ENCODE measurements at places on chromosomes 13 and 19.
A peak's percentile ranks its signal among the peaks of the same experiment; 100 is the strongest.

DNA sequence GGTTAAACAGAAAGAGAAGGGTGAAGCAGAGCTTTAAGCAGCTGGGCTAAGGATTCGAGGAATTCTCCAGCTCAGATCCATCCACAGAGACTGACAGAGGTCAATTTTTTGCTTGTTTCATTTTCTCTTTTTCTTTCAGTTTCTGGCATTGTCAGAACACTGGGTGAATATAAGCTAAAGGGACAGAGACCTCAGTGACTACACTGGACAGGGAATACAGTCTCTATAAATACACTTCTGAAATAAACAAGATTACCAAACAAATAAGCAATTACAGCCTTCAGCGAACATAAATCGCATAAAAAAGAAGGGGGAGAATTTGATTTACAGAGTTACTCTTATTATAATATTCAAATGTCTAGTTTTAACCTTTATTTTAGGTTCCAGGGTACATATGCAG, 3.7 kb upstream of the ZNF441 start:
- no peak for DNase-seq
- H3K27ac ChIP-seq, result no peak overlapping the region

GRCh38 chr13:52779103-52779502, 39.5 kb upstream of the CNMD start:
- no peak for DNase-seq
- no peaks in the 10 kb centered on the region for H3K4me1 ChIP-seq
- H3K36me3 ChIP-seq, result no peaks in the 10 kb centered on the region
- no peaks in the 10 kb centered on the region for H3K27me3 ChIP-seq
- H3K4me3 ChIP-seq, result no peak overlapping the region

- H3K36me3 ChIP-seq, result no peaks in the 10 kb centered on the region
- H3K4me1 ChIP-seq, result peaks cover 39% of the 10 kb centered on the region
- peak overlapping the region; percentile 33 for H3K4me3 ChIP-seq
- H3K27ac ChIP-seq, result peak overlapping the region; percentile 90
These were observed 56.6 kb downstream of the COL4A1 start for GRCh38 chr13:110250258-110250891.

DNA sequence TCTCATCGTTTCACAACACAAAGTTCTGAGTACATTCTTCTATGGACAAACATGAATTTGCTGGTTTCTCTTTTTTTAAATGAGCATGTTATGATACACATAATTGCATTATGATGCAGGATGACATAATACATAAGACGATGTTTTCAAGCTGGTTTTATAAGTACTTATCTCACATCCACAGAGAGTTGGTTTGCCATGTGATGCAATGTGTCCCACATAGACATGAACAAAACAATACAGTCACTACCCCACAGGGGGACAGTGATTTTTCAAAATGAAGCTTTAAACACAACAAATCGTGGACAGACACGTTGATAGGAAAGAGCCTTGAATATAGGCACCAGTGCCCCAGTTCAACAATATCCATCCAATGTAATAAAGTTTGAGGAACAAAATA, 447.1 kb downstream of the KLF12 start:
- no peak overlapping the region for H3K27ac ChIP-seq
- H3K27me3 ChIP-seq, result no peaks in the 10 kb centered on the region
- DNase-seq, result no peak
- H3K4me3 ChIP-seq, result no peak overlapping the region
- no peaks in the 10 kb centered on the region for H3K4me1 ChIP-seq

GRCh38 chr13:43251961-43252360, 228.6 kb downstream of the DNAJC15 start:
- no peaks in the 10 kb centered on the region for H3K36me3 ChIP-seq
- H3K4me3 ChIP-seq, result no peak overlapping the region
- no peaks in the 10 kb centered on the region for H3K4me1 ChIP-seq

DNA sequence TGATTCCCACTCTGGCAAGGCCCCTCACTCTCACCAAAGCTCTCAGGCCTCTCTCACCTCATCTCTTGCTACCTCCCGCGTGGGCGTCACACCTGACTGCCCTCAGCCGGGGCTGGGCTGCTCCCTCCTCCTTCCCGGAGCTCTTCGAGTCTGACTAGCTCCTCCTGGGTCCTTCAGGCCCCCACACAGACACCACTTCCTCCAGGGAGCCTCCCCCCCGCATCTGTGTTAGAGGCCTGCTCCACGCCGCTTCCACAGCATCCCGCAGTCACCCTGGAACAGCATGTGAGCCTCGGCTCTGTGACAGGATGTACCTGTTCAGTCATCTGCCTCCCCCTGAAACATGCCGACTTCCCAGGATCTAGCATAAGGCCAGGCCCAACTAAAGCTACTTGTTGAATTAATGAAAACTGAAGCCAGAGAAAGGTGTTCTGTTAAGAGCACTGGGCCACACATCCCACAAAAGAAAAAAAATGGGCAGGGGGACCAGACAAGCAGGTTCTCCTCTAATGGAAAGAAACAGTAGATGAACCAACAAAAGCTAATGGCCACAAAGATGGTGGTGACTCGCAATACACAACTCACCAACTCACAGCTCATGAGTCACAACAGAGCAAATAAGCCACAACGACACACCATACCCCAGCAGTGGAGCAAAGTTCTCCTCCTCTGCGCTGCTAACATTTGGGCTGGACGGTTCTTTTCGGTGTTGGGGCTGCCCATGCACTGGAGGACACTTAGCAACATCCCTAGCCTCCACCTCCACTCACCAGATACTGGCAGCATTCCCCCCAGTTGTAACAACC, 3.0 kb downstream of the PPP6R1 start:
- H3K27ac ChIP-seq, result no peak overlapping the region
- H3K4me3 ChIP-seq, result peak overlapping the region; percentile 57
- H3K27me3 ChIP-seq, result no peaks in the 10 kb centered on the region
- H3K4me1 ChIP-seq, result peaks cover 41% of the 10 kb centered on the region

GRCh38 chr13:102440259-102440936, 38.5 kb upstream of the FGF14 start:
- no peak overlapping the region for H3K4me3 ChIP-seq
- DNase-seq, result no peak
- peaks cover 5% of the 10 kb centered on the region for H3K4me1 ChIP-seq
- no peaks in the 10 kb centered on the region for H3K36me3 ChIP-seq
- H3K27me3 ChIP-seq, result no peaks in the 10 kb centered on the region

DNA sequence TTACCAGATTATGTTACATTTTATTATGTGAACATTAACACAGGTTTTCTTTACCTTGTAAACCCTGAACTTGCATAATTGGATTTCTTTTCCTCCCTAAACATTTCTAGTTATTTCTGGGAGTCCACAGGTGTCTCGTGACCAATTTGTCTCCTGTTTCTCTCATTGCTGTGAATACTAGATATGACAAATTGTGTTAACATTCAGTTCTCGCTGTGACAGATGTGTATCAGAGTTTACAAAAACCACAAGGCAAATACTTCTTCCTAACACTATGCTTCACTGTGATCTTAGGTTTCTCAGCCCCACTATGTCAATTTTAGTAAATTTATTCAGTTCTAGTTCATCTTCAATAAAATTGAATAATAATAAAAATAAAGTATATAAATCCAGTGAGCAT, 1554.9 kb downstream of the EFNB2 start:
- H3K4me1 ChIP-seq, result peaks cover 7% of the 10 kb centered on the region
- H3K27me3 ChIP-seq, result no peaks in the 10 kb centered on the region
- no peak for DNase-seq
- no peak overlapping the region for H3K27ac ChIP-seq
- H3K4me3 ChIP-seq, result no peak overlapping the region

GRCh38 chr13:113851480-113851803, 12.4 kb downstream of the GAS6 start:
- no peak for DNase-seq
- peaks cover 6% of the 10 kb centered on the region for H3K36me3 ChIP-seq
- peaks cover 64% of the 10 kb centered on the region for H3K4me1 ChIP-seq
- H3K27me3 ChIP-seq, result no peaks in the 10 kb centered on the region

- H3K4me1 ChIP-seq, result no peaks in the 10 kb centered on the region
- H3K36me3 ChIP-seq, result no peaks in the 10 kb centered on the region
- H3K27ac ChIP-seq, result no peak overlapping the region
- H3K27me3 ChIP-seq, result no peaks in the 10 kb centered on the region
These were observed 107.6 kb upstream of the RNF113B start for GRCh38 chr13:98284679-98285078.

GRCh38 chr13:32883474-32883873, 132.7 kb upstream of the KL start:
- no peak overlapping the region for H3K27ac ChIP-seq
- H3K36me3 ChIP-seq, result no peaks in the 10 kb centered on the region
- peaks cover 29% of the 10 kb centered on the region for H3K4me1 ChIP-seq
- H3K27me3 ChIP-seq, result no peaks in the 10 kb centered on the region
- DNase-seq, result no peak
- no peak overlapping the region for H3K4me3 ChIP-seq

GRCh38 chr19:42108527-42109389, 23.5 kb downstream of the POU2F2 start:
- no peak overlapping the region for H3K27ac ChIP-seq
- DNase-seq, result no peak
- peaks cover 5% of the 10 kb centered on the region for H3K4me1 ChIP-seq
- H3K4me3 ChIP-seq, result no peak overlapping the region
- H3K27me3 ChIP-seq, result no peaks in the 10 kb centered on the region

- H3K36me3 ChIP-seq, result no peaks in the 10 kb centered on the region
- no peaks in the 10 kb centered on the region for H3K27me3 ChIP-seq
- no peak for DNase-seq
These were observed at the start of gene ATP7B for GRCh38 chr13:52010890-52011631. Gene ATP7B, minus strand, starts transcription at chr13:52011450. Its CDS starts 113 bp downstream, at chr13:52011337.

DNA sequence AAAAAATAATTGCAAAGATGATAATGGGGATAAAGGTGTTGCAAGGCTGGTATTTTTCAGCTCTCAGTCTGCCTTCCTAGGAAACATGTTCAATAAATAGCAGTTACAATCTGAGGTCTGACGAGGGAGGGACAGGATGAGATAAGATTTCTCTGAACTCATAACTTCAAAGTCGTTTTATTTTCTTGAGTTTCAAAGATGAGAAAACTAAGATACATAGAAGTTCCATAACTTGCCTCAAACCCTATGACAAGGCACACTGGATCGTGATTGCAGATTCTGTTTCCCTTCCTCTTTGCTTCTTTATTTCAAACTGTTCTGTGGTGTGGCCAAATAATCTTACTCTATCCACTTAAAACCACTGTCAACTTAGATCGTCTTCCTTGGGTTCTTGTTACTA, 327.2 kb downstream of the GPC5 start:
- no peaks in the 10 kb centered on the region for H3K36me3 ChIP-seq
- H3K4me1 ChIP-seq, result no peaks in the 10 kb centered on the region
- DNase-seq, result no peak
- H3K27me3 ChIP-seq, result no peaks in the 10 kb centered on the region
- H3K27ac ChIP-seq, result no peak overlapping the region
- no peak overlapping the region for H3K4me3 ChIP-seq

GRCh38 chr13:49571299-49572240, 13.8 kb downstream of the RCBTB1 start:
- H3K36me3 ChIP-seq, result peaks cover 5% of the 10 kb centered on the region
- DNase-seq, result no peak
- peaks cover 18% of the 10 kb centered on the region for H3K4me1 ChIP-seq
- H3K27me3 ChIP-seq, result no peaks in the 10 kb centered on the region

DNA sequence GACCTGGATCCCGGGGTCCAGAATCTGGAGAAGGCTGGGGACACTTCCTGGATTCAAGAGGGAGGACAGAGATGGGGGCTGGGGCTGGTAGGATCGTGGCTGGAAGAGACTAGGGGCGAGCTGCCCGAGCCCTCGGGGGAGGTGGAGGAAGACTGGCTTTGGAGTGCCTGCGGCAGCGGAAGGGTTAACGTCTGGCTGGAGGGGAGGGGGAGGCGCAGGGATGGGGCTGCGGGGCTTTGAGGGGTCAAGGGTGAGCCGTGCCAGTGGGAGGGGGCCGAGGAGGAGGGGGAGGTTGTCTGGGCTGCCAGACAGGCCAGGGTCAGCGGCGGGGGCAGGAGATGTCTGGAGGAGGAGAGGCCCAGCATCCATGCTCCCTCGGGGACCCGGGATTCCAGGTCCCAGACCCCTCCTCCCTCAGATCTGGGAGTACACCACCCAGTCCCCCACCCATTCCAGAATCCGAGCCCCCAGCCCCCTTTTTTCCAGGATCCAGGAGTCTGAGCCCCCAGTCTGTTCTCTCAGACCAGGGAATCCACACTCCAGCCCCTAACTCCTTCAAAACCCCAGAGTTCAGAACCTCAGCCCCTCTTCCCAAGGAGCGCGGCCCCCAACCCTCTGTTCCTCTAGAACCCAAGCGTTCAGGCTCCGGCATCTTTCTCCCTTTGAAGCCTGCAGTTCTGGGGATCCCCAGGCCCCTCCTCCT, 3.2 kb upstream of the SPACA6 start:
- DNase-seq, result no peak
- peaks cover 17% of the 10 kb centered on the region for H3K4me1 ChIP-seq
- no peaks in the 10 kb centered on the region for H3K36me3 ChIP-seq
- H3K27me3 ChIP-seq, result no peaks in the 10 kb centered on the region
- H3K27ac ChIP-seq, result peak overlapping the region; percentile 90

GRCh38 chr19:58581227-58582141, 8.3 kb upstream of the MZF1 start:
- peak; percentile 45 for DNase-seq
- H3K4me3 ChIP-seq, result no peak overlapping the region
- peak overlapping the region; percentile 52 for H3K27ac ChIP-seq
- no peaks in the 10 kb centered on the region for H3K4me1 ChIP-seq
- peaks cover 16% of the 10 kb centered on the region for H3K36me3 ChIP-seq

DNA sequence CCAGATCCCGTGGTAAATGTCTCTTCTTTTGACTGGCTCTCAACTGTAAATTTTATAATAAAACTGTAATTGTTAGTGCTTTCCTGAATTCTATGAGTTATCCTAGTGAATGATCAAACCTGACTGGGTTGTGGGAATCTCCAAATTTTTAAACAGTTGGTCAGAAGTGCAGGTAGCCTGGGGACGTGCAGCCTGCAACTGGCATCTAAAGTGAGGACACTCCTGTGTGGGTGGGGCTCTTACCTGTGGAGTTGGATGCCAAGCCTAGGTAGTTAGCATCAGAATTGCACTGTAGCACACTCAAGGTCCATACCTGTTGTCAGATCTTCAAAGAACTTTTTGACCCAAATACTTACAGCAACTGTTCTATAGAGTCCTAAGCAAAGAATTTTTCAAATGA, 207.1 kb upstream of the NBEA start:
- H3K4me1 ChIP-seq, result no peaks in the 10 kb centered on the region
- H3K27ac ChIP-seq, result no peak overlapping the region
- no peak overlapping the region for H3K4me3 ChIP-seq
- no peaks in the 10 kb centered on the region for H3K27me3 ChIP-seq

- H3K27ac ChIP-seq, result no peak overlapping the region
- no peak for DNase-seq
- no peak overlapping the region for H3K4me3 ChIP-seq
- H3K36me3 ChIP-seq, result no peaks in the 10 kb centered on the region
- H3K27me3 ChIP-seq, result no peaks in the 10 kb centered on the region
- no peaks in the 10 kb centered on the region for H3K4me1 ChIP-seq
These were observed 27.6 kb upstream of the SIN3B start for GRCh38 chr19:16801600-16802013.

DNA sequence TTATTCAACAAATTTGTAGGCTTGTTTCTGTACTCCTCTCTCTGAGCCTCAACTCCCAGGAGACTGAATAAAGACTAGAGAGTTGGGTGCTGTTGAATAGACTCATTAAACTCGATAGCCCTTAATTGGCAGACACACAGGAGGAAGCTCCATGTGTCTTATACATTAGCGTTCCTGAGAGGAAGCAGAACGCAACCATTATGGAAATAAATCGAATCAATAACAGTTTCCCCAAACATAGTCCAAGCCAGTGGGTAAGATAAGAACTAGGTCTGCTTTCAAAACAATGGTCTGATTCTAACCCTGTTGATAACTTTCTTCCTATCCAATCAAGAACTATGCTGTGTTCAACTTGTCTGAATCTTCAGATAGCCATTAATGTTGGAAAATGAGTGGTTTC, 118.1 kb upstream of the FNDC3A start:
- DNase-seq, result no peak
- H3K4me3 ChIP-seq, result no peak overlapping the region
- no peaks in the 10 kb centered on the region for H3K27me3 ChIP-seq
- no peak overlapping the region for H3K27ac ChIP-seq
- H3K4me1 ChIP-seq, result peaks cover 15% of the 10 kb centered on the region
- H3K36me3 ChIP-seq, result no peaks in the 10 kb centered on the region

All from thoracic aorta (tissue), 2 donors.